Stimulated activated CD4-positive, alpha-beta T cell treated with anti-CD3 and anti-CD28 coated beads, Interleukin-1b, Interleukin-23, amount 100 ng/mL, for 4 hours (primary cell): ENCODE measurements at places on chromosomes 5 and 9.

GRCh38 chr9:113361304-113362018 lies 12.1 kb downstream of the BSPRY start:
- no peak for DNase-seq

GRCh38 chr9:127814619-127815511 lies 12.2 kb downstream of the FPGS start:
- no peak for DNase-seq

DNA sequence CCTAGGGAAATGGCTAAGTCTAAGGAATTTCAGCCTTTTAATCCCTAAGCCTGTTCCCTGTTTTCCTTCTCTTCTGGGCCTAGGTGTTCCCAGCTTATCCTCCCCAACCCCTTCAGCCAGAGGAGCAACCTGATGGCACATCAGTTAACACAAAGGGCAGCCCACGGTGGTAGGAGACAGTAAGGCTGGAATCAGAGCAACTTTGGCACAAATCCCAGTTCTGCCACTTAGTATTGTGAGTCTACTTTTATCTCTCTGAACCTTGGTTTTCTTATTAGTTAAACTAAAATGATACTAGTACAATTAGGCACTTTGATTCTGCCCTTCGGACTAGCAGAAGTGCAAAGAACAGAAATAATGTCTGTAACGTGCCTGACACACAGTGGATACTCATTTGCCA lies 246.8 kb downstream of the SAXO1 start:
- no peak for DNase-seq

DNA sequence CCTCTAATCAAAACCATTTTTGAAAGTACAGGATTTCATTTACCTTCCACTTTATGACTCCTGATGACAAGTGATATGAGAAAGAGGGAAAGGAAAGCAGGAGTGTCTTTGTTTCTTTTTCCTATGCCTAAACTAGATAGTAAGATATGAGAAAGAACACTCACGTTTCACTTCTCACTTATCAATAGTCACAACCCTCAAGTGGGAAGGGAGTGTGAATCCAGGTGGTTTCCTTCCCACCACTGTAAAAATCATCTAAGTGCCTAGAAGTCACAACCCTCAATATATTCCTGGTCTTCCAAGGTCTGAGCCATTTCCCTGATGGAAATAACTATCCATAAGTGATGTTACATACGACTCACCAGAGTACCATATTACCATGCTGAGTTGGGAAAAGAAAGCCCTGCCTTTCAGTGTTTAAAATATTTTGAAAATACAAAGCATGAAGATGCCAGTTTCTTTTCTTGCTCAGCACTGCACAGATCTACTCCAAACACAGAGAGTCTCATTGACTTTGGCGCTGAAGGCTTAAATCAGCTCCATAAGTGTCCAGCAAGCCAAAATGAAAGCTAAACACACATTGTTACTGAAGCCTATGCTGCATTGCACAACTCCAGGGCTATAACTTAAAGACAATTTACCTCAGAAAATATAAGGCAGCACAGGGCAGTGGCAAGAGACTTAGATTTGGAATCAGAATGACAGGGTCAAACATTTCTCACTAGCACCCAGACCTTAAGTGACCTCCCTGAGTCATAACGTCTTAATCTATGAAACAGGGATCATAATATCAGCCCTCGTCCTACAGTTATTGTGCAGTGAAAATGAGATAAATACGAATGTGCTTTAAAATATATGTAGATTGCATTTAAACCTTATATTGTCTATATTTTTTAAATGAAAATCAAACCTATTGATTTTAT lies 301.2 kb downstream of the KIAA0825 start:
- no peak for DNase-seq

DNA sequence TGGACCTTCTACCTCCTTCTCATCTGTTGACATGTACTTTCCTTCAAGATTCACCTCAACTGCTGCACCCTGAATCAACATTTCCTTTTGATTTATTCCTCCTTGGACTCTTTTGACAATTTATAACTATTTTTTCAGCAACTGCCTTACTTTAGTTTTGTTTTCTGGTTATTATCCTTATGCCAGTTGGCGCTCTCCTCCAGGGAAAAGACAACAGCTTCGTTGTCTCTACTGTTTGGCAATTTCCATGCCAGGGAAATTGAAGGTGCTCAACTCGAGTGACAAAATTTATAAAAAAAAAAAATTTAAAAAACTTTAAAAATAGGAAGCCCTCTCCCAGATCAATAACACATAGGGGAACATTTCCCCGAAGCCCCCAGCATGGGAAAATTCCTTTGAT lies 549.2 kb upstream of the DMAC1 start:
- DNase-seq: no peak

- DNase-seq: no peak
These were observed 20.7 kb downstream of the SLIT3 start for GRCh38 chr5:169280286-169280685.

DNA sequence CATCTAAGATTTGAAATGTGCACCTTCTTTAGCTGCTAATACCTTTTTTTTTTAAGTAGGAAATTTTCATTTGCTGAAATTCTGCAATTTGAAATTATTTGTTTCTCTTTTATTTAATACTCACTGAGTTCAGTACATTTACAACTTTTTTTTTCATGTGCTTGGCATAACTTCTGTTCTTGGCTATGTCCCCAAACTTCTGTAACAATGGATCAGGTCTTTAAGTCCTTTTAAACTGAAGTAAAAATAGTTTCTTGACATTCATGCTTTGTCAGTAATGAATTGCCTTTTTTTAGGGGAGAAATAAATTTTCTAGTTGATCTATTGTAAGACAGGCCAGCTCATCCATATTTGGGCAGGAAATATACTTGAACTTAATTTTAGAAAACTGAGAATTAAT lies 41.5 kb downstream of the EDIL3 start:
- DNase-seq: no peak

DNA sequence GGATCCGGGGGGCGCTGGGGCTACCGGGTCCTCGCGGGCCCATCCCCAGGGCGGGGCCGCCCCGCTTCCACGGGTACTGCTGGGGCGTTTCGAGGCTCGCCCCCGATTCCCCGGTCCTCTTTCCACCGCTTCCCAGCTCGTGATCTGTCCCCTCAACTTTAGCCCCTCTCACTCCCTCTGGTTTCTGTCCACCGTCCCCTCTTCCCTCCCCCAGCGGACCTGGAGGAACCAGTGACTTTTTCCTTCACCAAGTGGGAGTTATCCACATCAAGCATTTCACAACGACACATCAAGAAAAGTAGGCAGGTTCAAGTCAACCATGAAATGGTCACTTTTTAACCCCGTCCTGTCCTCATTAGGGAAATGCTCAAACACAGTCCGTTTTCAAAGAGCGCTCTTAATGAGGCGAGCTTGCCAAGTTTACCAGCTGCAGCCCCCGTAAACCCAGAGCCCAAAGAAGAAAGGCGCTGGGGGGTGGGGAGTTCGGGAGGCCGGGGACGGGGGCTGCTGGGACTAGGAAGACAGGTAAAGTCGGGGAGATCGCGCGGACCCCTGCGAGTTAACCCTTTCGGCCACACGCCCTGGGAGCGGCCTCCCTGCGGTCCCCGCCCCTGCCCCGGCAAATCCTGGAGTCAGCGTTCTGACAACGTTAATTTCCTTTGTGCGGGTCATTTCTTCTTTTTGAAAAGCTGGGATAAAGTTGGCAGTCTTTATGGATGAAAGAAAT lies 2.1 kb upstream of the NFIB start:
- no peak for DNase-seq

- DNase-seq: no peak
These were observed 104.2 kb upstream of the RAI14 start for GRCh38 chr5:34551911-34552433.

DNA sequence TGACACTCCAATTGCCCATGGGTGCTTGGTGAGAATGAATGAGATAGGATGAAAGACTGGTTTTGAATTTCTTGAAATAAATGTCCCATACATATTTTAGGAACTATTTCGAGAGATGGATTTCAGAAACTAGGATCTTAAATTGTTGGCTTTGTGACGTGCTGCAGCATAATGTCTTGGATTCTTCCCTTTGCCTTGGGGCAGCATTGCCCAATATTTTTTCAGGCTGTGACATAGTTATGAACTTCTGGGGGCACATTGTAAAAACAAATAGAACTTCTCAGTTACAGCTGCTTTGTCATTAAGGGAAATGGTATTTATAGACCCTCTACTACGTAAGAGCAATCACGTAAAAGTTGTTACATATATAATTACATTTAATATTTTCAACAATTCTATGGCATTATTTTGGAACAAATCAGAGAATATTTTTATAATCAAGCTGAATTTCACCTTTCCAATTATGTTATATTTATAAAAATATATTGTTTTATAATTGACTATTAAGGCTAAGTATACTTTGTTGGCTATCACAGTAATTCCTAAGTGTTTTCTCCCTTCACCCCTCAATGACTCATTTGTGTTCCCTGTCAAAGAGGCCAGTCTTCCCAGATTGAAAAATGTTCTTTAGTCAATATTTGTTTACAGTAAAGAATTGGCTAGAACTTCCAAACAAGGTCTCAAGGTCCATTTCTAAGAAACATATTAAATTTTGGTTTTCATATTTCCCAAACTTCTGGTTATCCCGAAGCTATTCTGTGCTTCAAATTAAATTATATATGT lies 1388.3 kb upstream of the ACO1 start:
- DNase-seq: no peak

DNA sequence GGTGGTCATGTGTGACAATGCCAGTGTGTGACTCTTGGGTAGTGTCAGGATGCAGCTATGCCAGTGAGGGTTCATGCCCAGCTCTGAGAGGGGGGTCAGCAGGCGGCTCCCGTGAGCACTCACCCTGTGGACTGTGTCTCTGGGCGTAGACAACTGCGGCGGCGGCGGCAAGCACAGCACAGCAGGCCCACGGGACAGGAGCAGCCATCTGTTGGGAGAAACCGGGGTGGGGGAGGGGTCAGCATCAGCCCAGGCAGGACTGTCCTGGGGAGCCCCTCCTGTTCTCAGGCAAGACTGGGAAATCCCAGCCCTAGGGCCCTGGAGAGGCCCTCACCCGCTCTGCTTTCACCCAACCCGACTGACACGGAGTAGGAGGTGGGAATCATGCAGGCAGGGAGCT lies 20.8 kb downstream of the CNTFR start:
- DNase-seq: no peak

- DNase-seq: no peak
These were observed 49.6 kb upstream of the CPLX2 start for GRCh38 chr5:175821790-175822211.

- peak; percentile 44 for DNase-seq
These were observed 19.2 kb downstream of the KCTD16 start for GRCh38 chr5:144189800-144190429.

GRCh38 chr5:72597456-72597948 lies 90.3 kb upstream of the ZNF366 start:
- no peak for DNase-seq

GRCh38 chr5:38258319-38259061 lies at the start of gene EGFLAM:
Gene EGFLAM (plus strand): TSS chr5:38258559. CDS start chr5:38258755, 196 bp downstream.
- no peak for DNase-seq

DNA sequence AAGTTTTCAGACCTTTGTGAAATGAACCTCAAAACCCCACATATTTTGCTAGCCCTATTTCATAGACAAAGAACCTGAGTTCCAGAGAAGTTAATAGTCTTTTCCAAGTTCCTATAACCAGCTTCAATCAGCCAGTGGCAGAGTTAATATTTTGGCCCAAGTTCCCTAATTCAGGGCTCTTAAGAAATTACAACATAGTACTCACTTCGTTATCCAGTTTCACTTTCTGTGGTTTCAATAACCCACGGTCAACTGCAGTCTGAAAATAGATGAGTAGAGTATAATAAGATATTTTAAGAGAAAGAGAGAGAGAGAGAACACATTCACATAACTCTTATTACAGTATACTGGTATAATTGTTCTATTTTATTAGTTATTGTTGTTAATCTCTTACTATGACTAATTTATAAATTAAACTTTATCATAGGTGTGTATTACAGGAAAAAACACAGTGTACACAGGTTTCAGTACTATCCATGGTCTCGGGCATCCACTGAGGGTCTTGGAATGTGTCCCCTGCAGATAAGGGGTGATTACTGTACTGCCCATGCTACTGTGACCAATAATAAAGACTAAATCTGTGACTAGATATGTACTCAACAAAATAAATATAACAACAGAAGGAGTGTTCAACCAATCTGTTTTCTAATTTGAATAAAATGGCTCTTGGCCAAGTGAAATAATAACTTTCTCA lies 9.3 kb upstream of the MYOT start:
- DNase-seq: no peak

GRCh38 chr9:98256756-98257155 lies 1.3 kb upstream of the TBC1D2 start:
- peak; percentile 18 for DNase-seq

DNA sequence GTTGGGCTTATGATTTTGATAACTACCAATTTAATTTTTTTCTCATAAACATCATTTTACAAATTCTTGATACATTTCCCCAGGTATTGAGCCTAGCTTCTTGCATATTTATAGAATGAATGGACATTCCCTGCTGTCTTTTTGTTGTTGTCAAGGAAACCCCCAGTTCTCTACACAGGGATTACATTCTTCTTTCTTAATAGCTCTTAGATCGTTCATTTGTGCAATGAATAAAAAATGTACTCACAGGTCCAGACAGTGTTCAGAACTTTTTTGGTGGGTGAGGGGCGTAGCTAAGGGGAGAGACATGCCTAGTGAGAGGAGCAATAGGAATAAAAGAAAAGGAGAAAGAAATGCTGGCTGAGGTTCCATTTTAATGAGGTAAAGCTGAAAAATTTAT lies 58.6 kb downstream of the VCAN start:
- DNase-seq: no peak

GRCh38 chr9:116456490-116457088 lies 230.5 kb upstream of the TRIM32 start:
- no peak for DNase-seq

DNA sequence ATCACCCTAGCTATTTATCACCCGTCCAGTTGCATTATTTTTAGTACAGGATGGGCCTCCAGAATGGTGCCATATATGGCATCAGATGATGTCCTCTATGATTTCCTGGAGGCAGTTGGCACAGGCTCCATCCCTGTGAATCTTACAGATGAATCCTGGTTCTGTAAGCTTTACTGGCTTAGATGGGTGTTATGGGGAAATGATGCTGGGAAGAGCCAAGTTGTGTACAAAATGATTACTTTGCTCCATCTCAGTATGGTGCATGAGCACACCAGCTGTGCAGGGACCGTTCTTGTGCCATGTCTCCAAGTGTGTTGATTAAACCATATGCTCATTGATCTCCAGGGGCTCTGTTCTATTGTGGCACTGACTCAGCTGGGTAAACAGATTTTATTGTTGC lies 755.7 kb downstream of the TLR4 start:
- no peak for DNase-seq

DNA sequence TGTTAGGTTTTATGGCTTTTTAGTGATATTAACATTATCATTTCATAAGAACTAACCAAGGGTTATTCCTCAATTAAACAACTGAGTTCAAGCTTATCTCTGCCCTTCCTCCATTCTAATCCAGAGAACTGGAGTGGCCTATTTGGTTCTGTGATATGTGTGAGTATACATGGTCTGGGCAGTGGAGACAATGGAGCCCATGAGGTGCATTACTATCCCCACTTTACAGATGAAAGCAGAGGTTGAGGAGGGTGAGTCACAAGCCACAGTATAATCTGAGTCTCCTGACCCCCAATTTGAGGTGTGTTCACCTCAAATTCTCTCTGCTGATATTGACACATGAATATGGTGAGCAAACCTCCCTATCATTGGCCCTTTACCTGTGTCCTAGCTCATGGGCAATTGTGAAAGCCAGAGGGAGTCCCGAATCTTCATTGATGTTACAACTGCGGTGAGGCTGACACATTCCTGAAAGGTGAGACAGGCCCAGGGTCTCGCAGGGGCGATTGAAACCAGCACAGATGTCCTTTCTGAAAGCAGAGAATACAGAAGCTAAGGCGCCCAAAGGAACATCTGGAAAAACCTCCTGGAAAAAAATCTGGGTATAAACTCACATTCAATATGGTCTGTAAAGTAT lies 217.2 kb downstream of the TARS1 start:
- DNase-seq: no peak

- DNase-seq: no peak
These were observed 29.2 kb downstream of the GARNL3 start for GRCh38 chr9:127293767-127294166.
